Breast epithelium (tissue), 4 donors: ENCODE measurements at places on chromosomes 2 and 18. TPM values are rescaled to one million over a fixed set of nuclear protein-coding genes. Genes with fewer than 3 reads are reported as not detected.

DNA sequence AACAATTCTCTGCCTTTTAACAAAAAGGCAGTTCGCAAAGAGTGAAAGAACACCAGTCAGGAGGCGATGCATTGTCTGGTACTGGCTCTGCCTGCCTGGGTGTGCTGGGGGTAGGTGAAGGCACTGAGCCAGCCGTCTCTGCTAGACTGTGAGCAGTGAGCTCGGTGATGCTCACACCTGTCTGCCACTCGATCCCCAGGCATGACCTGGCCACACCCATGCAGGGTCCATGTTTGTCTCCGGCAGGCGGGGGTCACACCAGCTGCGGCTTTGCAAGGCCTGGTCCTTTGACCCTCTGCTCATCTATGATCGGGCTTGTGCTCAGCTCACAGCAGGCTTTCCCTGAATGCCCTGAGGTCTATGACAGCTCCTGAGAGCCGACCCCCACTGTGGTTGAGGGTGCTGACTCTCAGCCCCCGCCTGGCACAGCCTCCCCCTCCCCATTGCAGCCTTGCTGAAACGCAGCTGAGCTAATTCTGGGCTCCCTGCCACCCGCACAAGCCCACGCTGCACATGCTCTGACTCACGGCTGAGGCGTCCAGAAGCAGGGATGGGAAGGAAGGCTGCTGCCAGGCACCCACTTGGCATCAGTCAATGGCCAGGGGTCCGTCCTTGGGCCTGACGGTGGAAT, 23.7 kb downstream of the CRACDL start:
- no peak overlapping the region for H3K27ac ChIP-seq
- H3K36me3 ChIP-seq: no peaks in the 10 kb centered on the region
- peaks cover 13% of the 10 kb centered on the region for H3K4me1 ChIP-seq
- H3K27me3 ChIP-seq: no peaks in the 10 kb centered on the region
- DNase-seq: peak; percentile 41

DNA sequence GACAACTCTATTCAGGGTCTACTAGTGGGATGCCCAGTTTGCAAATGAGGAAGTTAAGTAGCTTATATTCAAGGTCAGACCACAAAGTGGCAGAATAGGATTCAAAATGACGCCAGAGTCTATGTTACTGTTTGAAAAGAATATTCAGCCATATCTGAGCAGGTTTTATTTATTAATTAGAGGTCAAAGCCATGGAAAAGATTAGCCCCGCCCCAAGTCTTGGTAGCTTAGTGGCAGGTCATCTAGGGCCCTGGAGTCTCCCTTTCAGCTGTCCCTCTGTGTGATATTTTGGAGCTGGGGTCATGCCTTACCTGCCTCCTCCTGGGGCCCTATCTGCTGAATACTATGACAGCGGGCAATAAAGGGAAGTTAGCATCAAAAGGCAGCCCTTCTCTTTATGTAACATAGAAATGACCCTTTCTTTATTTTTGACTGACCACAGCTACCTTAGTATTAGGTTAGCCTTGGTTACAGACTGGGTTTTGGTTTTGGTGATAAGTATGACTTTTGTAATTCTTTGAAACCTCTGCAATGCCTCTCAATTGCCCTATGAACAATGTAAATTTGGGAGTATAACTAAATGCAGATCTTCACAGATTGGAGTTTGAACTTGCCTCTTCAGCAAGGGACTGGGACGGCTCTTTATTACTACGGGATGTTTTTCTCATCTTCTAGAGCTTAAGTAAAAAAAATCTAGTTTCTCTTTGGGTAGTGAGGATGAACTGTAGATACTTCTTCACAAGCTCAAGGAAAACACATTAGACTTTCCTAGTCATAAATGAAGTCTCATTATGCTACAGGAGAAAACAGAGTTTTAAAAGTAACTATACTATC, 153.0 kb upstream of the ITGA4 start:
- H3K36me3 ChIP-seq: no peaks in the 10 kb centered on the region
- no peak overlapping the region for H3K4me3 ChIP-seq
- H3K4me1 ChIP-seq: no peaks in the 10 kb centered on the region
- DNase-seq: no peak
- H3K27me3 ChIP-seq: no peaks in the 10 kb centered on the region

Gene GKN1
- total RNA-seq: not detected

GRCh38 chr2:45904946-45905631, 253.6 kb downstream of the PRKCE start:
- peaks cover 10% of the 10 kb centered on the region for H3K4me1 ChIP-seq
- DNase-seq: peak; percentile 78
- H3K27ac ChIP-seq: peak overlapping the region; percentile 78
- no peak overlapping the region for H3K4me3 ChIP-seq
- no peaks in the 10 kb centered on the region for H3K27me3 ChIP-seq

Gene SPHKAP
- not detected for total RNA-seq

DNA sequence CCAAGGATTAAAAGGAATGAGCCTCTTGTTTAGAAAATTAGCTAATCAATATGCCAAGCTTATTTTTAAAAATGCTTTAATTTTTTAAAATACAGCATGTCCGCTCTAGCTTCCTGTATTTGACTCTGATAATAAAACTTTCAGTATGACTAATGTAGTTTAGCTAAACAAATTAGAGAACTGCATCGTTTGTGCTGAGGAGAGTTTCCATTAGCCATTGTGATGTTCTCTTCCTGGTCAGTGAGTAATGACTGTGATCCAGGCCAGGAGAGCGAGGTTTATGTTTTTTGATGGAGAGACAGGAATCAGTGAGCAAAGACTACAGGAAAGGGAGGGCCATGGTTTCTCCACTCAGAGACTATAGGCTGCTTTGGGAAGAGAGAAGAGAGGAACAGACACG, 237.2 kb upstream of the ETAA1 start:
- no peaks in the 10 kb centered on the region for H3K27me3 ChIP-seq
- H3K4me3 ChIP-seq: no peak overlapping the region
- no peaks in the 10 kb centered on the region for H3K36me3 ChIP-seq
- H3K4me1 ChIP-seq: no peaks in the 10 kb centered on the region
- H3K27ac ChIP-seq: no peak overlapping the region

DNA sequence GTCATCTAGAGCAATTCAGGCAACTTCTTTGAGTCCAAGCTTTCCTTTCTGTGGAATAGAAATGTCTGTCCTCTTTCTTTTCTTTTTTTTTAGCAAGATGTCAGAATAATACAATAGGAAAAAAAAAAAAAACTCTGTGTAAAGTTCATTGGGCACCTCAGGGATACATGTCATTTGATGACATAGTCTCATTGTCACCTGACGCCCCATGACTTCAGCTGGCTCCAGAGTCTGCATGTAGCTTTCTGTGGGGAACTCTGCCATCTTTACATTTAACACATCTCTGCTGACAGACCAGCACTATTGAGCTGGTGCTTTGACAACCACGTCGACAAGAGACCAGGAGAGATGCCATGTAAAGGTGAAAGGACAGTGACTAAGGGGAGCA, 172.5 kb upstream of the KLF7 start:
- no peak overlapping the region for H3K27ac ChIP-seq
- H3K36me3 ChIP-seq: no peaks in the 10 kb centered on the region
- H3K4me3 ChIP-seq: no peak overlapping the region
- H3K4me1 ChIP-seq: no peaks in the 10 kb centered on the region
- H3K27me3 ChIP-seq: no peaks in the 10 kb centered on the region
- DNase-seq: no peak
